ENCODE measurements at places on chromosomes 7 and 10. TPM values are rescaled to one million over a fixed set of nuclear protein-coding genes. Genes with fewer than 3 reads are reported as not detected.

GRCh38 chr7:77482015-77482414 is 55.1 kb upstream of the PTPN12 start:
- DNase-seq, result no peak

- no peak for DNase-seq
Measured at GRCh38 chr7:50853311-50853710, 70.6 kb upstream of the GRB10 start.

DNA sequence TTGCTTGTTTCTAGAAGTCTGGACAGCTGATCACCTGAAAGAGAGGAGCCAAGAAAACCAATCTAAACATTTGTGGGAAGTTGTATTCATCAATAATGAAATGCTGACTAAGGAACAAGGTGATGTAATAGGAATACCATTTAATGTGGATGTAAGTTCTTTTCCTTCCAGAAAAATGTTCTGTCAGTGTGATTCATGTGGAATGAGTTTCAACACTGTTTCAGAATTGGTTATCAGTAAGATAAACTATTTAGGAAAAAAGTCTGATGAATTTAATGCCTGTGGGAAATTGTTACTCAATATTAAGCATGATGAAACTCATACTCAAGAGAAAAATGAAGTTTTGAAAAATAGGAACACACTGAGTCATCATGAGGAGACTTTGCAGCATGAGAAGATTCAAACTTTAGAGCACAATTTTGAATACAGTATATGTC is 39.8 kb upstream of the ZNF37A start:
- no peak for DNase-seq

DNA sequence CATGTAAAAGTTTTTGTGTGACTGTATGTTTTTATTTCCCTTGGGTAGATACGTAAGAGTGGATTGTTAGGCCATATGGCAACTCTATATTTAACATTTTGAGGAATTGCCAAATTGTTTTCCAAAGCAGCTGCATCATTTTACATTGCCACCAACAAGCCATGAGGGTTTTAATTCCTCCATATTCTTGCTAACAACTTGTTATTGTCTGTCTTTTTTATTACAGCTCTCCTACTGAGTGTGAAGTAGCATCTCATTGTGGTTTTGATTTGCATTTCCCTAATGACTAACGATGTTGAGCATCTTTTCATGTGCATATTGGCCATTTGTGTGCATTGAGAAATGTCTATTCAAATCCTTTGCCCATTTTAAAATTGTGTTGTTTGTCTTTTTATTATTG is 94.9 kb downstream of the CARD11 start:
- no peak for DNase-seq

- no peak for DNase-seq
Measured at GRCh38 chr10:9381733-9382532, 1327.4 kb downstream of the GATA3 start.

DNA sequence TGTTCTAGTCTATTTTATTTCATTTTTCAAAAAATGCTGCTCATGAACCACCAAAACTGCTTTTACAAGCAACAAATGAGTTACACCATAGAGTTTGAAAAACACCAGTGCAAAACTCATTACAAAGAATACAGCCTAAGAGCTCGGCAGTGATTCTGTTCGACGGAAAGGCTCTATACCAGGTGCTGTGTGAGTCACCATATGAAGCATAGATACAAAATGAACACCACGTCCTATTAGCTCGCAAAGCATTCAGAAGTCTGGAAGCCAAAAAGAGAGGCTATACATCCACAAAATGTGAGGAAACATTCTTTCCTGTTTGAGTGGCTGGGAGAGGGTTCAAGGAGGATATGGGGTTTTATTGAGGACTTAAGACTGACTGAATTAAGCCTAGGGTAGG is 136.1 kb downstream of the ATE1 start:
- DNase-seq, result no peak

GRCh38 chr10:98316170-98316569 is 48.2 kb upstream of the LOXL4 start:
- no peak for DNase-seq

- DNase-seq, result no peak
Measured at GRCh38 chr10:46310143-46310514, 23.3 kb downstream of the ANTXRL start.

- no peak for DNase-seq
Measured at GRCh38 chr7:131355917-131356777, 28.5 kb downstream of the MKLN1 start.

GRCh38 chr7:2554661-2555111 is 638 bp downstream of the BRAT1 start:
- no peak for DNase-seq

- DNase-seq, result no peak
Measured at GRCh38 chr10:48496105-48496830, 108.6 kb downstream of the ARHGAP22 start.

- DNase-seq, result no peak
Measured at GRCh38 chr10:28677888-28678686, 766 bp downstream of the BAMBI start.

- no peak for DNase-seq
Measured at GRCh38 chr7:96253964-96254363, 67.9 kb downstream of the SLC25A13 start.

DNA sequence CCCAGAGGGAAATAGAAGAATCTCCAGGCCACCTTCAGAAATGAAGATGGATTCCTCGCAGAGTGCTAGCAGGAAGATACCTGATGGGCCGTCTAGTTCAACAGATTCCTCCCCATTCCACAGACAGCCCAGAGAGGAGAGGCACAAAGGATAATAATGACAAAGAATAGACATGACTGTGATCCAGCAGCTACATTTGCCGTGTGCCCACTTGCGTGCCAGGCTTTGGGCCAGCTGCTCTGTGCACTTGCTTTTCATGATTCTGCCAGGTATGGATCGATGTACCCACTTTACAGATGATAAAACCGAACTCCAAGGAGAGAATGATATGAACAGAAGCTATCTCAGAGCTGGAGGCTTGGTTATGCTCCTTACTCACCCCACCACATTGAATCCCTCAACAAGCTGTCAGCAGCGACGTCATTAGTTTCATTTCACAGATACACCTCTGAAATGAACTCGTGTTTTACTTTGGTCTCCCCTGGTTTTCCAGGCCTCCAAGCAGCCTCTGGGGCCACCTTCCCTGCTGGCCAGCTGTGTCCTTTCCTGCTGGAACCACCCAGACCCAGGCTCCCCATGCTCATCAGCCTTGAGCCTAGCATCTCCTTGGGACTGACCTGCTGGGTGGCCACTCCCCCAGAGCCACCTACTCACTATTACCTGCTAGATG is 11.9 kb upstream of the WDFY4 start:
- no peak for DNase-seq

DNA sequence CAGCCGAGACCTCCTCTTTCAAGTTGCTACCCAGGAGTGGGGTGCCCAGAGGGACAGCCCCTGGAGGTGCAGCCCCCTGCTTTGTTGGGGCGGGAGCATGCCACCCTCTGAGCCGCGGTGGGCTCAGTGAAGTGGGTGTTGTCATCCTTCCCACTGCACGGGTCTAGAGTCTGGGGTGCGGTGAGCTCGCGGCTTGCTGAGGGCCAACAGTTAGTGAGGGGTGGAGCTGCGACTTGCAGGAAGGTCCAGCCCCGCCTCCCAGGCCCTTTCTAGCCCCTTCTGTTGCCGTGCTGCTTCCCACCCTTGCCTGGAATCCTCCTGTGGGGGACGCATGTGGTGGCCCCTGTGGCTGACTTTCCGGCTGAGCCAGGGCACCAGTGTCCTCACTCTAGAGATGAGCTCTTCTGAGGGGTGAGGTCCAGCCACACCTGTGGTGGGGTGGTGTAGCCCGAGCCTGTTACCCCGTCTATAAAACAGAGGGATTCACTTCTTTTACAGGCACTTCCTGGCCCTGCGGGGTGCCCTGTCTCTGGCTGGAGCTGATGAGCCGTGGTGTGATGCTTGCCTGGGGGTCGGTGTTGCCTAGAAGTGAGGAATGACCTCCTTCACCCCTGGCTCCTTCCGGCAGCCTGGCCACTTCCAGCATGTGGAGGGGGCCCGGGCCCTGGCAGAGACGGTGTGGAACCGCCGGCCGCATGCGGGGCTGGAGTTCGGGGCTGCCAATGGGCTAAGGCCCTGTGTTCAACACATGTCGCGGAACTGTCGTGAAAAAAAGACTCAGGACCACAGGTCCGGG is 127.9 kb downstream of the FAM53B start:
- no peak for DNase-seq

GRCh38 chr10:76337641-76338040 is 906.2 kb downstream of the LRMDA start:
- no peak for DNase-seq

GRCh38 chr7:149776289-149776688 is 2.9 kb upstream of the ZNF467 start:
- DNase-seq, result peak; percentile 39

DNA sequence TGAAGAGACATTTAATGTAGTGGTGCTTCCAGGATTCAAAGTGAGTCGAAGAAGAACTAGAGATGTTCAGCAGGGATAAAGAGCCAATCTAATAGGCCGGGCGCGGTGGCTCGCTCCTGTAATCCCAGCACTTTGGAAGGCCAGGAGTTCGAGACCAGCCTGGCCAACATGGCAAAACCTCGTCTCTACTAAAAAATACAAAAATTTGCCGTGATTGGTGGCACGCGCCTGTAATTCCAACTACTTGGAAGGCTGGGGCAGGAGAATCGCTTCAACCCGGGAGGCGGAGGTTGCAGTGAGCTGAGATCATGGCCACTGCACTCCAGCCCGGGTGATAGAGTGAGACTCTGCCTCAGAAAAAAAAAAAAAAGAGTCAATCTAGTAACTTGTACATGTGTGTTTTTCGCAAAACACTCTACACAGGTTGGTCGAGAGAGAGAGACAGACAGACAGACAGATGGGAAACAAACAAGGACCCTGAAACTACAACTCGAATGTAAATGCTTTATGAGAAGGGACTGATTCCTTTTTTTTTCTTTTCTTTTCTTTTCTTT is 775 bp downstream of the ABCB8 start:
- no peak for DNase-seq

- DNase-seq, result no peak
Measured at GRCh38 chr10:131099028-131099726, 212.3 kb downstream of the TCERG1L start.

- DNase-seq, result no peak
Measured at GRCh38 chr10:12308057-12308456, 41.3 kb upstream of the CAMK1D start.

- no peak for DNase-seq
Measured at GRCh38 chr10:124918906-124919305, 23.0 kb upstream of the ZRANB1 start.

AOAH gene
- polyA plus RNA-seq, result 2.4 TPM

H2BK1 gene
- polyA plus RNA-seq, result not detected

TRPV5 gene
- polyA plus RNA-seq, result 2.7 TPM

CPN1 gene
- 3.2 TPM for polyA plus RNA-seq

OPN4 gene
- polyA plus RNA-seq, result not detected

CFAP46 gene
- polyA plus RNA-seq, result 7.0 TPM

PPP1R3A gene
- not detected for polyA plus RNA-seq

MALSU1 gene
- 47.8 TPM for polyA plus RNA-seq

PPP1R17 gene
- not detected for polyA plus RNA-seq

GJC3 gene
- 1.4 TPM for polyA plus RNA-seq

Data from left renal cortex interstitium (tissue), 4 donors.